Stimulated activated CD4-positive, alpha-beta T cell treated with anti-CD3 and anti-CD28 coated beads, TNF-alpha, amount 100 ng/mL, for 4 hours (primary cell): ENCODE measurements at places on chromosomes 11 and 22.

GRCh38 chr11:46528445-46529094, 65.3 kb downstream of the AMBRA1 start:
- DNase-seq, result no peak

DNA sequence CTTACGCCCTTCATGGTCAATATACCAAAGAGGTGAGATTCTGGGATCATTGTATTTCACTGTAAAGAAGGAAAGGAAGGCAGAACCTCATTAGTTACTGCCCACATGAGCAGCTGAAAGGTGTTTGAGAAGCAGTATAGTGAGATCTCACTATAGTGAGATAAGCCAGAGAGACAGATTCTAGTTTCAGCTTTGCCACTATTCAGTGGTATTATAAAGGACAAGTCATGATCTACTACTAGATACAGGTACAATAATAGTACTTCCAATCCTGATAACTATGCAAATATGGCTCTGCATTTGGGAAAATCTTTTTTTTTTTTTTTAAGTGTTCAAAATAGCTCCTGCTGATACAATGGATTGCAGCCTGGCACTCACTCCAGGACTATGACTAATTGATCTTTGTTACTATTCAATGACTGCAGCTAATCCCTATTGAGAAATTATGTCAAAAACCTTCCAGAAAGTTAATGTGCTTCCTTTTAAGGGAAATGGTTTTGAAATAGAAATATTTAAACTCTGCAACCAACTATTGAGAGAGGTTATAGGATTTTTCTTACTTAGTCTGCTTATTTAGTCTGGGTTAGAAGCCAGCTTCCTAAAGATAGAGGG, 8.3 kb upstream of the DLAT start:
- DNase-seq, result no peak

DNA sequence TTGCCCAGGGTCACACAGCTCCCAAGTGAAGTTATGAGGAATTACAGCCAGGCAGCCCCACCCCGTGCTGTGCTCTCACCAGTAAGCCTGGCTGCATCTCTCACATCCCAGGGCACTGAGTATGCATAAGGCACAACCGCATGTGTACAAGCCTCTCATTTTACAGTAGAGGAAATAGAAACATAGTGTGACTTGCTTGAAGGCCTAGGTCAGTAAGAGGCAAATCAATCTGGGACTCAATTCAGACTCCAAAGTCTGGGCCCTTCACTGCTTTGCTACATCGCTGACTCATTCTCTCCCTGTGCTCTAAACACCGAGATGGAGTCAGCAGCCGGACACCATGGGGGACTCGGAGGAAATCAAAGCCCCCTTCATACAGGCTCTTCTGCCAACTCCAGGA, 7.9 kb downstream of the ABTB2 start:
- DNase-seq, result no peak

DNA sequence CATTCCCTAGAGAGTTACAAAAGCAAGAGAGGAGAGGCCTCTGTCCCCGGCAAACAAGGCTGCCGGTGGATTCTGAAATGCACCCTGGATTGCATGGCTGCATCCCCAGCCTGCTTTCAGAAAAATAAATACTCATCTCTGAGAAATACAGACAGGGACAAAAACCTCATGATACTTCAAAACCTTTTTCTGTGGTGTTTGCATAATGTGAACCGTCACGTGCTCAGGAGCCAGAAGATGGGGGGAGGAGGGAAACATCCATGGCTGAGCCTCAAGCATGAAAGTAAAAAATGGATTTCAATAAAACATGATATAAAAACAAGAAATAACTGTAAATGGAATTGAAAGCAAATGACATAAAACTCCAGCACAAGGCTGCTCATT, 198.5 kb upstream of the NCAM1 start:
- DNase-seq, result no peak

GRCh38 chr11:67054836-67055523, 1.7 kb upstream of the RHOD start:
- DNase-seq, result no peak

DNA sequence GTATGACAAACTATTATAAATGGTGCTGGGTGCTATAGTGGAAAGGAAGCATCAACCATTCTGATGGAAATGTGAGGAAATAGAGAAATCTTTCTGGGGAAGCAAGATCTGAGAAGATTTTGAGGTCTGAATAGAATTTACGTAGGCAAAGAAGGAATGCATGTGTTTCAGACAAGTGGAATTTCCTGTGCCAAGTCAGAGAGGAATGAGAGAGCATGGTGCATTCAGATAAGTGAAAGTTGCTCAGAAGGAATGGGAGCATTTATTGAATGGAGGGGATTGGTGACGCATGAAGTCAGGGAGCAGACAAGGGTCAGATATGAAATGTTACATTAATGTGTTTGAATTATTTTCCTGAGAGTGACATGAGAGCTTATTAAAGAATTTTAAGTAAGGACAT, 725.5 kb downstream of the METTL15 start:
- no peak for DNase-seq

DNA sequence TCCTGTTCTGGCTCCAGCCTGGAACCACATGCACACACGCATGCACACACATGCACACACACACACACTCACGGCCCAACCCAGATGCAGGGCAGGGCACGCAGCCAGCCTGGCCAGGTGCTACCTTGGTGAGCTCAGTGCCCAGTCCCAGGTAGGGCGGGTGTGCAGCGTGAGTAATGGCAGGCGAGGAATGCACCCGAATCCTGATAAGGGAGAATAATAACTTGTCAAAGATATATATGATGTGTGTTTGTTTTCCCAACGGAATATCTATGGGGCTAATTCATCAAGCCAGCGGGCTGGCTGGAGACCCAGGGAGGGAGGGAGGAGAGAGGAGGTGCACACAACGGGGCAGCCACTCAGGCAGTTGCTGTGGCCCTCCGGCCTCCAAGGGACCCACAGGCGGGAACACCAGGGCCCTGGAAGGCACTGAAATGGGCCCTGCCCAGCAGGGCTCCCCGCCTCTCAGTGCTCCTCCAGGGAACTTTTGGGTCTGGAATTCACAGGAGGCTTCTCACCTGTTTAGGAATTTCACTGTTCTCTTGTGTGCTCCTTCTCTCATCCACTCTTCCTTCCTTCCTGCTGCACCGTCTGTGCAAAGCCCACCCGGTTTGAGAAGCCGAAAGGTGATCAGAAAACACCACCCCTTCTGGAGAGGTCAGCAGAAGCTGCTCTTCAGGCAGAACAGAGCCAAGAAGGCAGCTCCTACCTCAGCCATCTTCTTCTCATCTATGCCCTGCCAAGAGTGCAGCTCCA, 79.0 kb downstream of the BUD13 start:
- no peak for DNase-seq

DNA sequence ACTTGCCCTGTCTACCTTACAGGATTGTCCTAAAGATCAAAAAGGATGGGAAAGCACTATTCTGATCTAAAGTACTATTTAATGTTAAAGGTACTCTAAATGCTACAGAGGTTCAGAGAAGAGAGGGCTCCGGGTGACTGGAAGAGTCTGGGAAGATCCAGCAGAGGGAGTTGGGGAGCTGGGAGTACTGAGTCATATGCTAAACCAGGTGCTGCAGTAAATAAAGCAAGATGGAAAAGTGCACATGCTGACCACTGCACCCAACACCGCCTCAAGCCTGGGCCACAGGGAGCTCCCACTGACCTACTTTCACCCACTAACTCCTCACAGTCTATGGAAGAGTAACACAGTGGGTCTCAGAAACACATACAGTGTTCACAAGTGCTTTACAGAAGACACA, 49.3 kb downstream of the WT1 start:
- no peak for DNase-seq

DNA sequence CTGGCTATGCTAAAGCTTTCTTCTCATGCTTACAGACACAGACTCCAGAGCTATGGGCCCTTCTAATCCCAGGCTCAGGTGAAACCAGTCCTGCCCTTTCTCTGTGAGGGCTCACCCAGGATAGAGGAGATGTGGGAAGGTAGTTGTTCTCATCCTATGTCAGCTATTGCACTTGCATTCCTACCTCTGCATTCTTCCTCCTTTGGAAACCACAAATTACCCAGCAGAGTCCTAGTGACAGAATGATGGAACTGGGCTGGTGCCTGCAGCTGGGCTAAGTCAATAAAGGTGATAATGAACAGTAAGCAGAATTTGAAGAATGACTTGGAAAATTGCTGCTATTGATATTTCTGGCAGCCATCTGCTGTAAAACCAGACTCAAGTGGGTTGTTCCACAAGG, 560.0 kb downstream of the TMEM135 start:
- no peak for DNase-seq

DNA sequence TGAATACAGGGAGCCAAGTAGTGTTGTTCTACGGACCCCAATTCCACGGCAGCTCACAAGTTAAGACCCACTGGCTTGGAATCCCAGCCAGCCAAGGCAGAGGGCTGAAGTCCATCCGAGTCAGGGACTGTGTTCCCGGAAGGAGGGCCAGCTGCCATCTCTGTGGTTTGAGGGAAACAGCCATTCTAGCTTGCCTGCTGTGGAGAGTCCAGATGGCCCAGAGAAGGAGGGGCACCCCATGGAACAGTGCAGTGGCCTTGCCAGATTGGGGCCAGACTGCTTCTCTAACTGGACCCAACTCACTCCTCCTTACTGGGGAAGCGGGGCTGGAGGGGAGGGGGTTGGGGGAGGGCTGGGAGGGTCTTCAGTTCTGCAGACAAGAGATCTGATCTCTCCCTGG, 156.4 kb downstream of the FAM181B start:
- DNase-seq, result no peak

GRCh38 chr11:96160732-96161306, 182.2 kb downstream of the MAML2 start:
- DNase-seq, result no peak

DNA sequence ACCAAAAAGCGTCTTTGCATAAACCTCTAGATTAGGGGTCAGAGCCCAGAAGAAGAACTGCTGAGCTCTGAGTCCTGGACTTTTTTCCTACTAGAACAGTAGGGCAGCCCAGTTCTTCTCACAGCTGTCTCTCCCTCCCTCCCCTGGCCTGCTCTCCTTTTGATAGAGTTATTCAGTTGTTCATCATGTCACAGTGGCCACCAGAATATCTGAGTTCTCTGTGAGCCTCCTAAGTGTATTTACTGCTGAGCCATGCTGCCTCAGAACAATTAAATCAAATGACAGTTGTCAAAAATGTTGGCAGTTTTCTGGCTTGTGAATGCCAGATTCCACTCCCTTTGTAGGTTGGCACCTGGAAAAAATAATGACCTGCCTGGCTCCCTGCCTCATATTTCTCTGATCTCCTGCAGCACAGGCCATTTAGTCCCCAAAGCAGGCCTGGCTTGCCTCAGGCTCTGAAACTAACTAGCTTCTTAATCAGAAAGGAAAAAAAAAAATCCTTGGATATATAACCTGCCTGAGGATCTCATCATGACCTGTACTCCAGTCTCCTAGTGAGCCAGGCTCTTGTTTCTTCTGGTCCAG, 377.4 kb upstream of the LARGE1 start:
- no peak for DNase-seq

DNA sequence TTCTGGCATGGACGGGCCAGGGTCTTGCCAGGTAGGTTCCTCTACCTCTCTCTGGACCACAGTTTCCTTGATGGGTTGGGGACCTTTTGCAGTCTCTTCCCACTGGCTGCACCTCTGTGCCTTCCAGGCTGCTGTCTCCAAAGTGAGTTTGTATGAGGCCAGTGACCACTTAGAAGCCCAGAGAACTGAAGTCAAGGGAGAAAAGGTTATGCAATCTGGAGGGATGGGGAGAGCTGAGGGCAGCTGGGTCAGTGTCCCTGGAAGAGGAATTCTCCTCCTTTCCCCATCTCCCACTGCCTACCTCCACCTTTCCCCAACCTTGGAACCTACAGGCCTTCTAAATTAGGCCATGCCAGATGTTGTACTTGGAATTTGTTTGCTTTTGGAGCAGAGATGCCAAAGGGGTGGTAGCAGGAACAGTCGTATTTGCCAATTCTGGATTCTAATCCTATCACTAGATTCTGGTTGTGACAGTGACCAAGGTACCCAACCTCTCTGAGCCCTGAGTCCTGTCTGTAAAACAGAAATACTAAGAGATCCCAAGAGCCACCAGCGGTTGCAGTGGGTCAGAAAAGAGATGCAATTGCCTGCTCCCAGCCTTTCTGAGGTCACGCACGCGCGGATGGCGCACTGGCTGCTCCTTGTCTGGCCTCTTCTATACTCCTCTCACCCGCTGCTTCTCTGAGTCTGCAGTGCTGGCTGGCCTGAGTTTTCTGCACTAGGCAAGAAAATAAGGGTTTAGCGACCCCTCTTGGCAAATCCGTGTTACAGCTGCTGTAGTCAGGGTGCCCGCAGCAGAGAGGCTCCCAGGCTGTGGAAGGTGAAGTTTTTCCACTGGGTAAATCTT, 10.7 kb upstream of the ACCSL start:
- DNase-seq, result no peak

DNA sequence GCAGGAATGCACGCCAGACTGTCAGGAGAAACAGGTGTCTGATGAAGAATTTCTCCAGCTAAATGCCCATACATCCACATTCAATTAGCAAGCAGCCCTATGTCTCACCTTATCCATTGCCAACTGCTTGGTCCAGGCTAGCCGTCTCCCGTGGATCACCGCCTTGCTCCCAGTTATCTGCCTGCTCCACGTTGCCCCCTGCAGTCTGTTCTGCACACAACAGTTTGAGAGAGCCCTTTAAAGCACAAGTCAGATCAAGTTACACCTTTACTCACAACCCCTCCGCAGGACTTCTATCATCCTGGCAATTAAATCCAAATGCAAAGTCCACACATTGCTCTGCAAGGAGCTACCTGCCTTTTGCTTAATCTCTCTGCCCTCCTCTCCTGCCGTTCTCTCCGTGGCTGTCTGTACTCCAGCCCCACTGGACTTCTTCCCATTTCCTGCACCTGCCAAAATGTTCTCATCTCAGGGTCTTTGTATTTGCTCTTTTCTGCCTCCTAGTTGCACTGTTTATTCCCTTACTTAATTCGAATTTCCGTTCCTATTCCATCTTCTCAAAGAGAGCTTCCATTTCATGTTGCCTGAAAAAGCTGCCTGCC, 185.3 kb upstream of the LARGE1 start:
- DNase-seq, result no peak

- DNase-seq, result no peak
Measured at GRCh38 chr11:9138133-9138453, 46.7 kb upstream of the SCUBE2 start.

DNA sequence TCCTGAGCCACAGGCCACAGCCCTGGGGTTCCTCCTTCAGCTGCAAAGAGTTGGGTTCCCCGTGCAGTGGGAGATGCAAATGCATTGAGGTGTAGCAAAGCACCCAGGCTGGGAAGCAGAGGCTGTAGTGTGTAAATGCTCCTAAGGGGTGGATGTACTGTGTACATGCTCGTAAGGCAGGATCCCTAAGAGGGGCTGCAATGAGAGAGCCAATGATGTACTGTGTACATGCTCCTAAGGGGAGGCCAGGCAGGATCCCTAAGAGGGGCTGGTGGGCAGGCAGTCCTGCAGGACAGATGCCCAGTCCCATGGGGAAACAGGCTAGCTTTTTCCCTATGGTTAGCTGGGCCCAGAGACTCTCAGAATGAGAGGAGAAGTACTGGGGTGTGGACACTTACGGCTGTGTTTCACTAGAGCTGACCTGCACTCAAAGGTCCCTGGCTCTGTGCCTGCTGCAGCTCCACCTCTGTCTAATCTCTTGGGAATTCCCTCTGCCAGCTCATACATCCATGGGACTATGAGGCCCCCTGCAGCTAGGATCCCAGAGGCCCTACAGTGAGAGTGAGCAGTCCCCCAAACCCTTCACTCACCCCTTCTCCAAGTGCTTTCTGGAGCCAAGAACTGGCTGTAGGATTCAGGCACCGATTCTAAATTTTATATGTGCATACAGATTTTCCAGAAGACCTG, 261.9 kb upstream of the LUZP2 start:
- no peak for DNase-seq
